Pulmonary artery endothelial cell (primary cell): ENCODE measurements at places on chromosomes 11 and 22.

DNA sequence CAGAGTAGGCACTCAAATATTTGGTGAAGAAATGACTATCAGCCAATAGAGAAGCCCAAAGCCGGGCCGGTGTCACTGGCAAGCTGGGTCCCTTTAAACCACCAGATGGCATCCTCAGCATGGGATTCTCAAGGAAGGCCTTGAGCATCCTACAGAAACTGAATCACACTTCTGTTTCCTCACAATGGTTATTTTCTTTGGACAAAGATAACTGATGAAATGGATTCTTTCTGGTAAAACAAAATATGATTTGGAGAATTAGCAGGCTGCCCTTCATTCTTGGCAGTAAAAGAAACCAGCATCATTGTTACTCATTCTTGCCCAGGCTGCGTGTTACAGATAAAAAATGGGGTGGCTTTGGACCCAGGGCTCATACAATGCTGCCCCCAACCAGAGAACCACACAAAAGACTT, 30.3 kb upstream of the ASPHD2 start:
- DNase-seq: peak; percentile 40

GRCh38 chr11:35629914-35630313, 11.7 kb downstream of the FJX1 start:
- DNase-seq: peak; percentile 94

DNA sequence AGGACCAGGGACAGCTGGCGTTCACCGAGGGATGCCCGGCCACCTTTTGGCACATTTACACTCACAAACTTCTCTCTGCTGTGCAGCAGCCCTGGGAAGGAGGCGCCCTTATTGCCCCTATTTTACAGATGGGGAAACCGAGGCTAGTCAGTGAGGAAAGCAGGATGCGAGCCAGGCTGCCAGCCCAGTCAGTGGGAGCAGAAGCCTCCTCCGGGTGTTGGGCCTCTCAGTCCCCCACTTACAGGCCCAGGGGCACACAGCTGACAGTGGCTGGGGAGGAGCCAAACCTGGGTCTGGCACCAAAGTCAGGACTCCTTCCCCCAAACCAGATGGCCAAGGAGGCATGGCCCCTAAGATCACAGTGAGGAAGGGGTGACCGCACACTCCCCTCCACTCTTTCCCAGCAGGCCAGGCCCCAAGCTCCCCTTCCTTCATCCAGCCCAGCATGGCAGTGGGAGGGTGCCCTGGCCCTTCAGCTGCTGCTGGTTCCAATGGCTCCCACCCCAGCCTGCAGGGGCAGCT, 121.4 kb upstream of the ANO1 start:
- no peak for DNase-seq

GRCh38 chr22:26238596-26238995, 69.3 kb downstream of the SEZ6L start:
- DNase-seq: no peak
